NCI-H1092 treated with DMSO at 0.1 percent for 48 hours (cell line): ENCODE measurements at places on chromosomes 12 and 14.

DNA sequence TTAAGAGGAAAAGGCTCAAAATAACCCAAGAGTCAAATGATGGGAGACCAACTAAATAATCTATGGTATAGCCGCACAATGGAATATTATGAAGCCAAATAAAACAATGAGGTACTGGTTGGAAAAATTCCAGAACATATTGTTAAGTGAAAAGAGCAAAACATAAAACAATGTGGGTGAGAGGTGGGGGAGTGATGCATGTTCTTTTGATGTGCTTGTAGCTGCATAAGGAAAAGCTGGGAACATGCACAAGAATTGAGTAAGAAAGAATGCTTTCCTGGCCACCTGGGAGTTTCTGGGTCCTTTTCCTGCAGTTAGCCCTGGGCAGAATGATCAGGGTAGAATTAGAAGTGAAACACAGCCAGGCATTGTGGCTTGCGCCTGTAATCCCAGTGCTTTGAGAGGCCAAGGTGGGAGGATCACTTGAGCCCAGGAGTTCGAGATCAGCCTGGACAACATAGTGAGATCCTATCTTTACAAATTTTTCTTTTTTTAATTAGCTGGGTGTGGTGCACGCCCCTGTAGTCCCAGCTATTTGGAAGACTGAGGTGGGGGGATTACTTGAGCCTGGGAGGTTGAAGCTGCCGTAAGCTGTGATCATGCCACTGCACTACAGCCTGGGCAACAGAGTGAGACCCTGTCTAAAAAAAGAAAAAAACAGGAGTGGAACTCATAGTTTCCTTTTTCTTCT is 7.9 kb downstream of the ABCB9 start:
- no peak for DNase-seq

GRCh38 chr14:95816539-95816938 is 60.1 kb upstream of the TUNAR start:
- no peak for DNase-seq

DNA sequence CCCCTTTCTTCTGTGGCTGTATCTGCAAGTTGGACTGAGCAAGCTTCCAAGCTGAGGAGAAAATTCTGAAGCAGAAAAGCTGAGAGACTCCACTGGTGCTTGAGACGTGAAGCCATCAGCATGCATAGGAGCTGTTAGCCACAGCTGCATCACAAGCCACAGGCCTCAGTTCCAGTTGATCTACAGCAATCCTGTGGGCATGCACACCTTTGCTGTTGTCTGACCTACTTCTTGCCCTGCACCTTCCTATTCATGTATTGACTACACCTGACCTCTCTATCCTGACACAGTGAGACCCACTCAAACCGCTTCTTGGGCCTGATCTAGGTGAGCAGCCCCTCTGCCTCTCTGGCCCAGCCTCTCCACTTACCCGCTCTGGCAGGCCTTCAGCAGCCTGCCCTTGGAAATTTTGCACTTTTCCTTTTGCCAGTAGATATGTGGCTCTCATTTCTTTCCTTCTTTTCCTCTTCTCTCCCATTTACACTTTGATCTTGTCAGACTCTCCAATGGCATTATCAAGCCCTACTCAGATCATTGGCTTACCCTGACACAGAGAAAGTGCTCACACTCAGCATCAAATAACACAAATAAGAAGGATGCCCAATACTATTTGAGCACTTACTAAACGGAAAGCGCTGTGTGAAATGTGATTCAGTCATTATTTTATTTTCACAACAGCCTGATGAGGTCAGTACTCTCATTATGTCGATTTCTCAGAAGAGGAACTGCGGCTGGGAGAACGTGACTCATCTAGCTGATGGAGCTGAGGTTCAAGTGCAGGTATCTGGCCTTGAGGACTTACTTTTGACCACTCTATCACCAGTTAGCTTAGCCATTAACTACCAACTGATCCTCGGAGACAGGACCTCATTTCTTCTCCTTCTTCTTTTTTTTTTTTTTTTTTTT is 21.9 kb upstream of the PTGR2 start:
- DNase-seq: no peak

DNA sequence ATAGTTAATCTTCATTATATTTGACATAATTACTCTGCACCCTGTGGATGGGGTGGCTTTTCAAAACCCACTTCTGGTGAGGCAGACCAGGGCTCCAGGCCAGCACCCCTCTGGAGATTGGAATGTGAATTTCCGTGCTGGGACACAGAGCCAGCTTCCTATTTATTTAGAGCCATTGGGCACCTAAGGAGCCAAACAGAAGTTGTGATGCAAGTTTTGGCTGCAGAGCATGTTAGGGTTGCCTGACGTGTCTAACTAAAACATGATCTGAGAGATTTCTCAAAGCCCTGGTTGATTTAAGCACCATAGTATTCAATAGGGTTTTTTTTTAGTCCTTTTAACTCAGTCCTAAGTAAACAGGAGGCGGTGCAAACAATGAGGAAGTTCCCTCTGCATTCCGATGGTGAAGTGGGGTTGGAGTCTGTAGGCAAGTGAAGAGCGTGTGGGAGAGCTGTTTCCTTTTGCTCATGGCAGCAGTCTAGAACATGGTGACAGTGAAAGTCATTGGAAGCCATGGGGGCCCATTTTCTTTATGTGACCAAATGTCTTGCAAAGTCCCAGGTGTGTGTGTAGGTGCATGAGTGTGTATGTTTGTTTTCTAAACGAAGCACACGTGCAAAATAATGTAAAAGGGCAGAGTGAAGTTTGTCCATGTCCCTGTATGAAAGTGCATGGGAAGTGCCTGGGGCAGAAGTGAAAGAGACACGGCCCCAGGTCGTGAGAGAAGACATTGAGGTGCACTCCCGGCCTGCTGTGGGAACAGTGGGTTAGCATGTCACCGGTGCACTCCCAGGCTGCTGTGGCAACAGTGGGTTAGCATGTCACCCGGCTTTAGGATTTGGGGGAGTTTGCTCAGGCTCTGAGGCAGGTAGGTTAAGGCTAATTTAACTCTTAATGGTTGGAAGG is 117.7 kb downstream of the PRKCH start:
- no peak for DNase-seq

DNA sequence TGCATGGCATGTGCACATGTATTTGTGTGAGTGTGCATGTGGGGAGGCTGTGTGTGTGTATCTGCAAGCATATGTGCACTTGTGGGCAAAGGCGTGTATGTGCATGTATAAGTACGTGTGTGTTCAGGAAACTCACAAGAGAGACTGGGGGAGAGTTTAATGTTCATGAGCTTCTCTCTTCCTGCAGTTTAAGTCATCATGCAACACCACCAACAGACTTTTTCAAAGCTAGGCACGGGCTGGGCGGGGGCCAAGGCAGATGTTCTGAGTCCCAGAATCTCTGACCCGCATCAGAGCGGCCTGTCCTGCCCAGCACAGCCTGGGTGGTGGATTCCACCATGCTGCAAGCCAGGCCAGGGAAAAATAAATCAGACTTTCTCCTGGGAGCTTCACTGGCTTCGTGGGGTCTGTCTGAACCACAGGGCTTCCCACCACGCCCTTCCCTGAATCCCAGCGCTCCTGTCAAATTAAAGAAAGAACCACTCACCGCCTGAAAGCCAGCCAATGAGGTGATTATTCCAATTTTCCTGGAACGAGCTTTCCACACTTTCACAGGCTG is 75.7 kb downstream of the PITPNM2 start:
- DNase-seq: no peak

DNA sequence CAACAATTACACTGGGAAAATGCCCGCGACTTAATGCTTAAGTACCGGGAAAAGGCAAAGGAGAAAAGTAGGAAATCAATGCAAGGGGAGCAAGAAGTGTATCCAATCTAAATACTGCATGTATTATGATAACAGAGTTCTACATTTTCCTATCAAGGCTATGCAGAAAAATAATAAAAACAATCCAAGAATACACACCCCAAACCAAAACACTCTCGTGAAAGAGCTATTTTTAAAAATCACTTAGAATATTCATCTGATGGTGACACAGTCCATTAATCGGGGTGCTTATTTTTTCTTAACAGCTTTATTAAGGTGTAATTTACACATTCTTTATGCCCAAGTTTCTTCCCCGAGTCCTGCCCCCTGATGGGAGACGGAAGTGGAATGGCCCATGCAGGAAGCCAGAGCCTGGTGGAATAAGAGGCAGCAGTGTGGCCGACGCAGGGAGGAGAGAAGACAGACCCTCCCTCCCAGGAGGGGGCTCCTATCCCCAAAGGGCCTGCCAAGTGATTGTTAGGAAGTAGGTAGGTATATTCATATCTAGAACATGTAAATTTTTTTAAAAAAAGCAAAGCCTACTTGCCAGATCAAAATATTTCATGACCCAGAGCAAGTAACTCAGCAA is 174.3 kb downstream of the FOXN3 start:
- no peak for DNase-seq

DNA sequence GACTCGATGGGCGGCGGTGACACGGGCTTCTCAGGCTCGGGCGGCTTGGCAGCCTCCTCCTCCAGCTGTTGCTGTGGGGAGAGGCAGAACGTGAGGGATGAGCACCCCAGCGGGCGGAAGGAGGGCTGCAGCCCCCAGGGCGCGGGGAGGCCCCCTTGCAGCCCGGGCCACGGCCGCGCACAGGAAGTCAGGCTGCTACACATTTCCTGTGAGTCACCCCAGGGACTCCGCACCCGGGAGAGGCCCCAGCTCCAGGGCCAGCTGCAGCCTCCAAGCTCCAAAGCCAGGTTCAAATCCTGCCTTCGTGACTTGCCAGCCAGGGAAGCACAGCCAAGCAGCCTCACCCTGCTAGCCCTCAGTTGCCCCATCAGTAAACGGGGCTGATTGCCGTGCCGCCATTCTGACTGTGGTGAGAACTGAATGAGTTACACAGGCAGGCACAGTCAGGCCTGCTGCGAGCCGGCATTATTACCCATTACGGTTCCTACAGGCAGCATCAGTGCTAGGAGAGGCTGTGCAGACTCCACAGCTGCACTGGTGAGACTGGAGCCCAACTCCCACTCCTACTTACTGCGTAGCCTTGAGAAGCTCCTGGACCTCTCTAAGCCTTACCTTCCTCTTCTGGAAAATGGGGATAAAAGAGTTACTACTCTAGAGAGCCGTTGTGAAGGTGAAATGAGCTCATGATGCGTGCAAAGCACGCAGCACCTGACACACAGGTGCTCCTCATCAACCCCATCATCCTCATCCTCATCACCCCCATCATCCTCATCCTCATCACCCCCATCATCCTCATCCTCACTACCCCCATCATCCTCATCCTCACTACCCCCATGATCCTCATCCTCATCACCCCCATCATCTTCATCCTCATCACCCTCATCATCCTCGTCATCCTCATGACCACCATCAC is 100.9 kb downstream of the NCOR2 start:
- no peak for DNase-seq

DNA sequence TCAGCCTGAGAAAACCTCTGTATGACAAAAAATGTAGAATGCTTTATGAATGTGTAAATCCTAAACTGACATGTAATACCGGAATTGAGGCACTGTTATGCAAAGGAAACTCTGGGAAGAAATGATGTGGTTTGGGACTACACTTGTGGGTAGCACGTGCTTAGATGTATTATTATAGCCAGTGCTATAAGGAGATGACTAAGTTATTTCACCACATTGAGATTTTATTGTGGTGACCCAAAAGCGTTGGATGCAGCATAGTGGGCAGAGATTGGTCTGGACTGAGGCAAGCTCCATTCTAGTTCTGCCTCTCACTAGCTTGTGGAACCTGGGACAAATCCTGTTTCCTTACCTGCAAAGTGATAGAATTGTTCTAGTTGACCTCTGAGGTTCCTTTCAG is 172.2 kb downstream of the SNAPC1 start:
- no peak for DNase-seq

GRCh38 chr14:106210650-106211049 is 684.3 kb downstream of the TMEM121 start:
- DNase-seq: no peak

- no peak for DNase-seq
Observed at GRCh38 chr12:112537710-112538396, 119.1 kb downstream of the PTPN11 start.

DNA sequence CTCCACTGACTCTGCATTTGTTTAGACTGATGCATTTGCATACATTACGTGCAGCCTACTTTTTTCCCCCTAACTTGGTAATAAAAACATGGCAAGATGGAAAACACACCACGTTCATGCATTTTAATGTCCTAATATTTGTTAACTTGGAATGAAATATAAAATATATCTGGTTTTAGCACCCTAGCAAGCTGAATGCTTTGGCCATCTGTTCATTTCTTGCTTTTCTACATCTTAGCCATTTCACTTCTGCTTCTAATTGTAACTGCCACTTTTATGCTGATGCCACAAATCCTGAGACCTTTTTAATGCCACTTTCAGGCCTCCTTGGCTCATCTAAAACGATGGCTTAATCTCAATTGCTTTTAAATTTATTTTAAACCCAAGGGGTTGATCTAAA is 177.7 kb upstream of the RASSF8 start:
- no peak for DNase-seq

DNA sequence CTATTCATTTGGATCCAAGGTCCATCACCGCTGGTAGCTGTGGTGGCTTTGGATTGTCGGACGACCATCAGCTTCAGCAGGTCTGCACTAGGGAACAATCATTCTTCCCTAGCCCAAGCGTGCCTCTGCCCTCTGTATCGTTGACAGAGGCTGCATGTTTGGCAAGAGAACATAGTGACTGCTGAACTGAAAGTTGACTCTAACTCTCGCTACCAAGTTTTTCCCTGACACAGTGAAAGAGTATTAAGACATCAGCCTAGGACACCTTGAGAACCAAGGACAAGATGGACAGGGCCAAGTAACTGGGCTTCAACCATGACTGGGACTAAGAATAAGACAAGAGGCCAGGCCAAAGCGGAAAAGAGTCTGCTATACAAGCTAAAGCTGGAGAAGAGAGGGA is 26.3 kb downstream of the TSHR start:
- no peak for DNase-seq

DNA sequence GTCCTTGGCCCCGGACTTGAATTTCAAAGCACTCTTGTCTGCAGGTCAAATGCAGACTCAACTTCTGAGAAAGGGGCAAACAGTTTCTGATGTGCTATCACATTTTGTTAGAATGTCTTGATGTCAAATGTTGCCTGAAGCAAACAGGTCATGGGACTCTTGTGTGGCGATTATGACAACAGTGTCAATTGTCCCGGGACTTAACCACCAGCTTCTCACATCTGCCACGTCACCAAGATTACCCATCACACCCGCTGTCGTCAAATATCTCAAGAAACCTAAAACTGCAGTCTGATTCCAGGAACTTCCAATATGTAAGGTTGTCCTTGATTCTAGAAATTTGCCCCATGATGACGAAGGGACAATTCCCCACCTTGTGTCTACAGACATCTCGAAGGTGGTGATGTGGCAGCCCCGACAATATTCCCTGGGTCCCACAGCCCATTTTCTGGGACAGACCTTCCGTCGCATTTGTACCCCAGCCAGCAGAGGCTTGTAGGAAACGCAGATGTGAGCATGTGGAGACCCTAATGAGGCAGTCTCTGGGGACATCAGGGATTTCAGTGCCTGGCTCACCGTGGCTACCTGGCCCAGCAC is 21.3 kb downstream of the LRTM2 start:
- DNase-seq: no peak
